Stomach (tissue), 19 donors: ENCODE measurements at places on chromosomes 2 and 18.

GRCh38 chr18:74185860-74186259, 37.5 kb downstream of the TIMM21 start:
- no peak for DNase-seq

- DNase-seq: peak; percentile 61
Observed at GRCh38 chr2:18987592-18988073, 370.8 kb downstream of the OSR1 start.

DNA sequence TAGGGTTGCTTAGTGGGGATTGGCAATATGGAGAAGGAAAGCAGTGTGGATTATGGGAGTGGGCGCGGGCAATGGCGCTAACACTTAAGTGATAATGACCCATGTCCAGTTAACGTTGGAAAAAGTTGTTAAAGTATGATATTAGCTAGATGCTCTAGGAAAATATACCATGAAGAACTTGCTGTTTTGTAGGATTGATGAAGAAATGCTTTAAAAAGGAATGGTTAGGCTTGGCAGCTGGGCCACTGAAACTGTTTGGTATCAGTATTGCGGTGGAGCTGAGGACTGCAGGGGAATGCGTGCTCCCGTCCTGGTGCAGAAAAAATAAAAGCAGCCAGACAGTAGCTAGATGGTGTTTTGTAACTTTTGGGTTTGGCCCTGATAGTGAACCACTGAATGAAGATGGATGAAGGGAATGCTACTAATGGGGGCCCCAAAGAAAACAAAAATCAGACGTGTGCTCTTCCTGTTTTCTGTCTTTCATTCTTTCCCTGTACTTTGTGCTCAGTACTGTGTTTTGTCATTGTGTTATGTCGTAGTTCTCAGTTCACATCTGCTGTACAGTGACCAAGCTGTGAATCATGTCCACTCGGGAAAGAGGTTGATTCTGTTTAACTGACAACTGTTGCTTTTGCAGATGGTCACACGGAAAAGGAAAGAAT, 999 bp downstream of the INSIG2 start:
- peak; percentile 70 for DNase-seq

GRCh38 chr2:230827774-230828271, 36.9 kb upstream of the ITM2C start:
- no peak for DNase-seq

DNA sequence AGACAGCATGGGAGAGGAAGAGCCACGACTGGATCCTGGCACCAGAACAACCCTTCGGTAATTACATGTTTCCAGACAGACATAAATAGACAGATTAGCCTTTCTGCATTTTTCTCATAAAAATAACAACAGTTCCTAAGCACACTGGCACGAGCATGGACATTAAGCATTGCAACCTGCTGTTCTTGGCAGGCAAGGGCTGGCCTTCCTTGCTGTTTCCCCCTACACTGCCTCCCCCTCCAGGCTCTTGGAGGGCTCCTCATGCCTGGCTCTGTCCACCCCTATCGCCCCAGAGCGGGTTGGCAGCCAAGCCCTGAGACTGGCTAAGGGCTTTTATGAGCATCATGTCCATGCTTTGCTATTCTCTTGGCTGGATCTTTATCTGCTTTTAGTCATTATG, 89.6 kb downstream of the TTC32 start:
- peak; percentile 62 for DNase-seq

DNA sequence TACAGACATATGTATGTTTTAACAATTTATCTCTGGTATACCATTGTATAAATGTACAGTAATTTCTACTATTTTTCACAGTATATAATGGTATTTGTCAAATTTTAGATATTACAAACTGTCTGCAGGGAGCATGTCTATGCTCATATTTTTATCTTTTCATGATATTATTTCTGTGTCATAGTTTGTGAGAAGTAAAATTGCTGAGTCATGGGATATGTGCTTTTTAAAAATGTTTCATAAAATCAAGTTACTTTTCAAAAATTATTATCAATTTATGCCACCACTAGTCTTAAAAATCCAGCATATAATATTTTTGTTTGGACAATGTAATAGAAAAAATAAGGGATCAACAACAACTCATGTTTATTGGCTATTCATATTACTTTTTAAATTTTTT, 9.1 kb upstream of the ZNF804A start:
- DNase-seq: no peak

GRCh38 chr2:112000399-112001135, 54.5 kb upstream of the TMEM87B start:
- no peak for DNase-seq

GRCh38 chr2:231053846-231054245, 2.8 kb upstream of the PSMD1 start:
- DNase-seq: no peak

- DNase-seq: no peak
Observed at GRCh38 chr2:64658269-64658668, 4.6 kb upstream of the SERTAD2 start.

DNA sequence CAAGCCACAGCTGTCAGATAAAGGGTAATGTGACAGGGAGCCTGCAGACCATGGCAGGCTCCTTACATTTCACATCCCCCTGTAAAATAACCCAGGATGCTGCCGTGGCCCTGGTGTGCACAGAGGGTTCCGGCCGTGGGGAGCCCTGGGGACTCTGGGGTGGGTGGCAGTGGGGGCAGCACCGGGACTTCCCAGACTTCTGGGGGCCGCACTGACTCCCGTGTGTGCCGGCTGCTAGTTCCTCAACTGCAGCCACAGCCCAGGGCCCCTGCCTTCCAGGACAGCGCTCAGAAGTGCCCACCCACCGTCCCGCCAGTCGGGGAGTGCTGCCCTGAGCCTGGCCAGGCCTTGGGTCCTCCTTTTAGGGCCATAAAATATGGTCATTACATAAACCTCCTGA, 56.5 kb downstream of the CIB4 start:
- DNase-seq: no peak

DNA sequence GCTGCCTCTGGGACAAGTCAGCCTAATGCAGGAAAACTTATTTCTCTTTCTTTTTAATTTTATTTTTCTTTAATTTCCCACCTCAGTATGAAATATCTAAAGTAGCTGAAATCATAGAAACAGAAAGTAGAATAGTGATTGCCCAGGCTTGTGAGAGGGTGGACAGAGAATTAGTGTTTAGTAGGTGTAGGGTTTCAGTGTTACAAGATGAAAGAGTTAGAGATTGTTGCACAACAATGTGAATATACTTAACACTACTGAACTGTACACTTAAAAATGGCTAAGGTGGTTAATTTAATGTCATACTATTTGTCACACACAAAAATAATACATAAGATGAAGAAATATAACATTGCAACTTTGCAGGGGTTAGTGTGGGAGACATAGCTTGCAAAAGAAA, 80.8 kb downstream of the NAT8 start:
- no peak for DNase-seq

GRCh38 chr2:54267577-54267976, 11.5 kb upstream of the TSPYL6 start:
- DNase-seq: no peak

DNA sequence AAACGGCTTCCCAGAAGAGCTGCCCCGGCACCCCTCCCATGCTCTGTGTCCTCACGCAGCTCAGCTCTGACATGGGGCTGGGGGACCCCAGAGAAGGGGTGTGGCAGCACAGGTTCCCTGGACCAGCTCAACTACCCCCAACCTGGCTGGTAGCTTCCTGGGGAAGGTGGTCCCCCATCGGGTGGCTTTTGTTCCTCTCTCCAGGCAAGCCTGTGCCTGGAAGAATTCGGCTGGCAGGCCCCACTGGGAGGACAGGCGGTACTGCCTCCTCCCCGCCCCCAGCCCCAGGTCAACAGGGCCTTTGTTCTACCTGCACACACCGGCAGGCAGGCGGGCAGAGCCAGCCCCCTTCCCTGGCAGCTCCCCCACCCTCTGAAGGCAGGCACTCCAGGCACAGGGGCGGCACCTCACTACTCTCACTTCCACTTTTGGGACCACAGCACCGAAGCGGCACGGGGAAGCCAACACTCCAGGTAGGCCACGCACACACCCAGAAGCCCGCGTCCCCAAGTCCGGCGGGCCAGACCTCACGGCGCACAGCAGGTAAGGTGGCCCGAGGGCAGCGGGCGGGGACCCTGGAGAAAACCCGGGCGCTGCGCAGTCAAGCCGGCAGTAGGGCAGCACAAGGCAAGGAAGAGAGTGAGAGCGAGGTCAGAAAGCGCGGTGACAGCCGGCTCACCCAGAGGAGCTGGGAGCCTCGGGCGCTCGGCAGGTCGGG, 1.3 kb downstream of the HS6ST1 start:
- DNase-seq: peak; percentile 67

DNA sequence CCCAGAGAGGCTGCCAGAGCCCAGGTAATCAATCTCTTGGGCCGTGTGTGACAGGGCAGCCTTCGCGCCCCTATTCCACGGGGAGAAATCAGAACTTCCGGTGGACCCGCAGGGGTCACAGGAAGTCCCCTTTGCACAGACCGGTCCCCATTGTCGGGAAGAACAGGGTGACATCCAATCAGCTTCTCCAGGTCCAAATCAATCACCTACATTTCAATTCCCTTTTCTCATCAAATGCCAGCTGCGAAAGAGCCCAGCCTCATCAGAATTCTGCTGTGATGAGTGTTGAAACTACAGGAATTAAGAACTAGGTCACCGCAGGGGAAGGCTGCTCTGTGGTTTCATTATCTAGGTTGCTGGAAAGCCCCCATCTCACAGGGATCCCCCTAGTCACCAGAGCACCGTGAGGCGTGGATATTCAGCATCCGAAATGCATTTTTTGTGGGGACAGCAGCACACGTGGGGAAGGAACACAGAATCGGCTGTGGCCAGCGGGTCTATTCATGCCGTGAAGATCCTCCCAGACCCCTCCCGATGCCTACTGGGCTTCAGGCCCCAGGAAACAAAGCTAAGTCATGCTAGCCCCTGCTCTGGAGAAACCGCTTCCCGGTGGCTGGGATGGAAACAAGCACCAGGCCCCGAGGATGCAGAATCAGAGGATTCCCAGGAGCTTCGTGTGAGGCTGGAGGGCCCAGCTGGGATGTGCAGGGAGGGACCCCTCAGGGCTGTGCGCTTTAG, 193.7 kb upstream of the ID2 start:
- no peak for DNase-seq

GRCh38 chr18:36454245-36454644, 156.7 kb downstream of the FHOD3 start:
- DNase-seq: no peak

DNA sequence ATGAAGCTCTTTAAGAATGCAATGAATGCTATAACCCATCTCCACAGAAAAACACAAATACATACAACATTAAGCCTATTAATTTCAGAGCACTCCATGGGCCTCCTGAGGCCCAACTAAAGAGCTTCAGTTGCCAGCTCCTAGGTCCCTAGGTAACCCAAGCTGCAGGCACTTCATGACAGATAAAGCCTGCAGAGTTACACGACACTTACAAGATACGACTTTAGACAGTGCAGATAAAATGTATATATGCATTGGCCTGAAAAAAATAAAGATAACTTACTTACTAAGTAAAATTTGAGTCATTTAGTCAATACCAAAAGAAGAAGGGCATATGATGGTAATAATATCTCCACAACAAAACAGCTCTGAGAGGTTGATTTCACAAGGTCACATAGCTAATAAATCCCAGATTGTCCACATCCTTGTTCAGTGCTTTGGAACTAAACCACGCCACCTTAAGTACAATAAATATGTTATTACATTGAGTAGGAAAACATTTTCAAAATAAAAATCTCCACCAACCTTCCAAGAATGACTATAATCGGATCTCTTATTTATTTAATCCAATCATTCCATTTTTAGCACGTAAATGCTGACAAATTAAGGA, 3.4 kb downstream of the MAP4K3 start:
- DNase-seq: no peak

DNA sequence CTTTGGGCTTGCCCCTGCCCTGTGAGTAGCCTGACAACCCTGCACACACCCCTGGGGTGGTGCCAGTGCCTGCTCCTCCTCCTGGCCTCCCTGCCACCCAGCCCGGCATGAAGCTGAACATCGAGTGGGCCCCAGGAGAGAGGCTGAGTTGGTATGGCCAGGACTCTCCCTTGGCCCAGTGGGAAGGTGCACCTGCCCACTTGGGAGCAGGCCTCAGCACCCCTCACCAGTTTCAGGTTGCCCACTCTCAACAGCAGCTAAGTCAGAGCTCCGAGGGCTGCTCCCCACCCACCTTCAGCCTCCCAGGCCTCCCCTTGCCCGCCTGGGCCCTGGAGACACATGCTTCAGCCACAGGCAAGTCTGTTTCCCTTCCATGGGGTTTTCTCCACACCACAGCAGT, 203.1 kb downstream of the KLHL29 start:
- DNase-seq: no peak

DNA sequence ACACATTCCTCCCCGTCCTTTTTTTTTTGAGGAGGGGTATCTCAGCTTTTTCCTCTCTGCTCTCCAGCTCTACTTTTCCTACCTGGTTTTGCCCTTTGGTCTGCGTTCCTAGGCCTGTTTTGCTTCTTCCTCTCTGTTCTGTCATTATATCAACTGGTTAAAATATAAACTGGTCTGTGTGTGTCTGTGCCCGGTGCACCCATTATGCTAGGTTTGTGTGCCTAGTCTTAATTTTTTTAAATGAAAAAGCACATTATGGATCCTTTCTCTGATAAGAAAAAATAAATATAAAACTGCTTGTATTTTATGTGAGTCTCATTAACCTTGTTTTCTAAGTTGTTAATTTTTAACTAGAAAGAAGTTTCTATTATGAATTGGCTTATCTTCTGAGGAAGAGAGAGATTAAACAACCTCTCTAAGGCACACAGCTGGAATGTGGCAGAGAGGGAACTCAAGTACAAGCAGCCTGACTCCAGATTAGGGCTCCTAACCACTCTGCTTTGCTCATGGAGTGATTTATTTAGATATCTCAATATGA, 17.4 kb downstream of the SLC38A11 start:
- peak; percentile 35 for DNase-seq

- DNase-seq: peak; percentile 77
Observed at GRCh38 chr2:196750977-196751631, 48.4 kb downstream of the GTF3C3 start.

DNA sequence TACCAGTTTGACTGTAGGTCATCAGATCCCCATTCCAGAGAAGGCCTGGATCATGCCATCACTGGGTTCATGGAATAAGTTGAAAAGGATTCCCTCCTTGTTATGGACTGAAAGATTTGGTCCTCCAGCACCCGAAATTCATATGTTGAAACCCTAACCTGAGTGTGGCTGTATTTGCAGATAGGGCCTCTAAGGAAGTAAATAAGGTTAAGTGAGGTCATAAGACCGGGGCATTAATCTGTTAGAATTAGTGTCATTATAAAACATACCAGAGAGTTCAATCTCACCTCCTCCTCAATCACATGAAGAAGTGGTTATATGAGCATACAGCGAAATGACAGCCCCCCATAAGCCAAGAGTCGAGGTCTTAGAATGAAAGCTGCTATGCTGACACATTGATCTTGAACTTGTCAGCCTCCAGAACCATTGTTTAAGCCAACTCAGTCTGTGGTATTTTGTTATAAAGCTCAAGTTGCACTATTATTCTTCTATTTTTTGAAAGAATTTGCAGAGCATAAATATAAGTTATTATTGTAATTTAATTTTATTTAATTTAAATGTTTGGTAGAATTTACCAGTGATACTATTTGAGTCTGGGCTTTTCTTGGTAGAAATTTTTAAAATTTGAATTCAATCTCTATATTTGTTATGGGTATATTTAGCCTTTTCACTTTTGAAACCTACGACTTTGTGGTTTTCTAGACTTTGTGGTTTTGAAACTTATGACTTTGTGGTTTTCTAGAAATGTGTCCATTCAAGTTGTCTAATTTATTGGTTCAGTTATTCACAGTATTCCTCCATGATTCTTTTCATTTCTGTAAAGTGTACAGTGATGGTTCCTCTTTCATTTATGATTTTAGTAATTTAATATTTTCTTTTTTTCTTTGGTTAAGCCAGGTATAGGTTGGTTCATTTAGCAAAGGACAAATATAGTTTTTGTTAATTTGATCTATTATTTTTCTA, 1206.7 kb upstream of the CDH2 start:
- DNase-seq: no peak
